ENCODE measurements at places on chromosomes 7 and 10. TPM values are rescaled to one million over a fixed set of nuclear protein-coding genes. Genes with fewer than 3 reads are reported as not detected.

The SPDYE16 gene
- total RNA-seq, result not detected

The NEBL gene
- 59.6 TPM for total RNA-seq

The UNCX gene
- total RNA-seq, result not detected

The ARMS2 gene
- not detected for total RNA-seq

The C10orf143 gene
- total RNA-seq, result 2.5 TPM

The LRRC17 gene
- total RNA-seq, result 1.6 TPM

The GPNMB gene
- total RNA-seq, result 218 TPM
